ENCODE measurements at places on chromosomes 16 and 17. TPM values are rescaled to one million over a fixed set of nuclear protein-coding genes. Genes with fewer than 3 reads are reported as not detected.
A peak's percentile ranks its signal among the peaks of the same experiment; 100 is the strongest.

WIPF2 gene
- 7.1 TPM for total RNA-seq

DLX4 gene
- 2.5 TPM for total RNA-seq

DNA sequence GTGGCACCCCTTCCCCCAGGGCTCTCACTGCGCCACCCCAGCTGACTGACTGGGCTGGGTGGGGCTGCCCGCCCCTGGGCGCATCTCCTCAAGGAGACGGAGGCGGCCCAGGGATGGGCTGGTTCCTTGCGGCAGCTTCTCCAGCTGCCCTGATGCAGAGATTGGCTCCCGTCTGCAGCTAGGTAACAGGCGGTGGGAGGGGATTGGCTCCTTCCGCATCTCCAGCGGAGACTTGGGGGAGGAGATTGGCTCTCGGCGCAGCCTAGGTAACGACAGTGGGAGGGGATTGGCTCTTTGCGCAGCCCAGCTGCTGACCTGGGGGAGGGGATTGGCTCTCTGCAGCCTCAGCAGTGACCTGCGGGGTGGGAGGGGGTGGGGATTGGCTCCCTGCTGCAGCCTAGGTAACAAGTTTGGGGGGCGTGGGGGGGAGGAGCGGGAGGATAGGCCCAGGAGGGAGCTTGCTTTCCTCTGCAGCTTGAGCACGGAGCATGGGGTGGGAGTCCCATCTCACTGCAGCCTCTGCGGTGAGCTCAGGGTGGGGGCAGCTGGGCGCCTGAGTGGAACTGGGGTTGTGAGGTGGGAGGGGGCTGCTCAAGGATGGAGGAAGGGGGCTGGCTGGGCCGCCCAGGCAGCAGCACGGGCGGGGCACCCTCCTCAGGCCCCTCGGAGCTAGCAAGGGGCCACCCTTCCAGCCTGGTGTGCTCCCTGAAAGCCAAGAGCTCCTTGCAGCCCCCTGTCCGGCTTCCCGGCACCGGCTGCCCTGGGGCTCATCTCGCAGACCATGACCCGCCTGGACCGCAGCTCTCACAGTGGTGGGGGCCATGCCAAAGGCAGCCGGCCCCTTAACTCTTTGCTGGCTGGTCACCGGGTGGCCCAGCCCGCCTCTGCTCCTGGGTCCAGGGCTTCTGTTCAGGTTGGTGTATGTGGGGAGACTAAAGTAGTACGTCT is 6.4 kb downstream of the NFE2L1 start:
- peak; percentile 87 for DNase-seq

DNA sequence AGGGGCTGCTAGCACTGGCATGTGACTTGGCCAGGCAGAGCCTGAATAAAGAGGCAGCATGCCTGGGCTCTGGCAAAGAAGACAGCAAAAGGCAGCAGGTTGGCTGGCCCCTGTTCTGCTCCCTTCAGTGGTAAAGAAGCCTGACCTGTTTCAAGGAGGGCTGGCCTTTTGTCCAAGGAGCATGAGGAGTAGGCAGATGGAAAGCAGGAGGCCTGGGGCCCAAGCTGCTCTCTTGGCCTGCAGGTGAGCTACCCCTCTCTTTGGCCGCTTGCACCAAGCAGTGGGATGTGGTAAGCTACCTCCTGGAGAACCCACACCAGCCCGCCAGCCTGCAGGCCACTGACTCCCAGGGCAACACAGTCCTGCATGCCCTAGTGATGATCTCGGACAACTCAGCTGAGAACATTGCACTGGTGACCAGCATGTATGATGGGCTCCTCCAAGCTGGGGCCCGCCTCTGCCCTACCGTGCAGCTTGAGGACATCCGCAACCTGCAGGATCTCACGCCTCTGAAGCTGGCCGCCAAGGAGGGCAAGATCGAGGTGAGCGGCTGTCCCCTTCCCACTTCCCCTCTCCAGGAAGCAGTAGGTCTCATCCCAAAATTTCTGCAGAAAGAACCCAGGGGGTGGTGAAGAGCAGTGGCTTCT is 8.0 kb downstream of the TRPV2 start:
- DNase-seq = no peak

- DNase-seq = no peak
Measured at GRCh38 chr17:63646488-63646806, 24.2 kb downstream of the MAP3K3 start.

DNA sequence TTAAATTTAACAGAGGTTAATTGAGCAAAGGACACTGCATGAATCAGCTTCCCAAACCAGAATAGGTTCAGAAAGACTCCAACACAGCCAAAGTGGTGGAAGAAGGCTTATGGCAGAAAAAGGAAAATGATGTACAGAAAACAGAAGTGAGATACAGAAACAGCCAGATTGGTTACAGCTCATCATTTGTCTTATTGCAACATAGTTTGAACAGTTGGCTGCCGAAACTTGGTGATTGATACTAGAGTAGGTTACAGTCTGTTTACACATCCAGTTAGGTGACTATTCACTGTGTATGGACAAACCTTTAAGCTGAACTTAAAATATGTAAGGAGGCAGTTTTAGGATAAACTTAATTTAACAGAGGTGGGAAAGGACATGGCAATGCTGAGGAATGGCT is 18.3 kb downstream of the TMEM100 start:
- no peak for DNase-seq

DNA sequence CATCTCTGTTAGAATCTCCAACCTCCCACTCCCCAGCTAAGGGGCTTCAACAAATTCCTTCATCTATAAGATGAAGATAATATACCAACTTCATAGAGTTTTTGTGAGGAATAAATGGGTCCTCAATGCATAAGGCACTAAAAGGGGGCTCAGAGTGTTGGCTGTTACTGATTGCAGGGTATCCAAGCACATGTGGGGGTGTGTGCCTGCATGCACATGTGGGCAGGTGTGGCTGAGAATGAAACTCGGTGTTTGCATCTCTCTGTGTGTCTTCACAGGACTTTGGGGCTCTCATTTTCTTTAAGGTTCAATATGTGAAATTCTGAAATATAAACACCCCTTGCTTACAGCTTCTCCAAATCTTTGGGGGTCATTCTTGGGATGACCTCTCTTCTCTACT is 4.1 kb upstream of the PPP1R9B start:
- DNase-seq = no peak

- peak; percentile 88 for DNase-seq
Measured at GRCh38 chr17:14205992-14206461, 30.6 kb downstream of the CDRT15 start.
